ENCODE measurements at places on chromosomes 5 and 9.
A peak's percentile ranks its signal among the peaks of the same experiment; 100 is the strongest.

- DNase-seq: no peak
Observed at GRCh38 chr5:75667586-75667985, 49.7 kb downstream of the POC5 start.

- DNase-seq: no peak
Observed at GRCh38 chr5:133818869-133819600, 149.4 kb downstream of the C5orf15 start.

- DNase-seq: no peak
Observed at GRCh38 chr5:73359395-73359794, 89.2 kb downstream of the FOXD1 start.

DNA sequence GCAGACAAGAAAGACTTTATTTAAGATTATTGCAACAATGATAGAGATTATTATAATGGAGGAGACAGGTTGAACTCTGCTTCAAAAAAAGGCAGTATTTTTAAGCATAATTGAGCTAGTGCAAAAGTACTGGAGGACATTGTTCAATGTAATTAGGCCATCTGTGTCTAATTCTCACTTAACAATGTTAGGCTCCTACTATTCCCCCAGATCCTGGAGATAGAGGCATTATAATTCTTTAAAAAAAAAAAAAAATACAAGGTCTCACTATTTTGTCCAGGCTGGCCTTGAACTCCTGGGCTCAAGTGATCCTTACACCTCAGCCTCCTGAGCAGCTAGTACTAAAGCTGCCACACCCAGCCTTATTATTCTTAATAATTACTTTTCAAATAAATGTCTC lies 193.4 kb upstream of the NUDT12 start:
- no peak for DNase-seq

- DNase-seq: peak; percentile 32
Observed at GRCh38 chr5:28743025-28743715, 1704.8 kb upstream of the CDH9 start.

GRCh38 chr9:98781588-98782383 lies 14.6 kb downstream of the ANKS6 start:
- DNase-seq: no peak

DNA sequence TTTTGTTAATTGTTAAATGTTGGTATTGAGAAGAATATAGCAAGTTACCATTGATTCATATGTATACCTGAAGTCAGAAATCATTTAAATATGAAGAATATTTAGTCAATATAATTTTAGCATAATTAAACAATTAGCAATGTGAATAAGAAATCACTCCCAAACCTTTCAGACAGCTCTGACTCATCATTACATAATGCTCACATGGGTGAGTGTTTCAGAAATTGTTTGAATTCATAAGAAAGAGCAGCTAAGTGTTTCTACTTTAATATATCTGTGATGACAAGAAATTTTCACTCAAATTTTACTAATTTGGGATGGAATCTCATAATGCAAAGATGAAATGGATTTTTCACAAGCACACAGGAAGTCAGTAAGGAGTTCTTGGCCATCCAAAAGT lies 42.0 kb upstream of the CDC42SE2 start:
- peak; percentile 60 for DNase-seq

GRCh38 chr9:135023088-135023785 lies 64.2 kb upstream of the OLFM1 start:
- DNase-seq: peak; percentile 11

DNA sequence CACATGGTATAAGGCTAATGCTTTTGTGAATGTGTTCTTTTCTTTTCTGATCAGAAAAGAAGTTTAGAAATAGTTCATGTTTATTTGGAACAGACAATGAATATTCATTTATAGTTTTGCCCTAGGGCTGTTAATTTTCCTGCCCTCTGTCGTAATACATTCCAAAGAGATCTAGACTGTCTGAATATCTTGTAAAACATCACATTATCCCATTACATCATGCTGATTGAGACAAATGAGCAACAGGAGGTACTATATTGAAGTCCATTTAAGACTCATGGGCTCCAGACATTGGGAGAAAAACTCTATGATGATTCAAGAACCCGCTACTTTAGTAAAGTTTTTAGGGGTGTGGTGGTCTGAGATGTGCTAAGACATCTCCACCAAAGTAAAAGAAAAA lies 121.2 kb upstream of the MAP1B start:
- DNase-seq: no peak

DNA sequence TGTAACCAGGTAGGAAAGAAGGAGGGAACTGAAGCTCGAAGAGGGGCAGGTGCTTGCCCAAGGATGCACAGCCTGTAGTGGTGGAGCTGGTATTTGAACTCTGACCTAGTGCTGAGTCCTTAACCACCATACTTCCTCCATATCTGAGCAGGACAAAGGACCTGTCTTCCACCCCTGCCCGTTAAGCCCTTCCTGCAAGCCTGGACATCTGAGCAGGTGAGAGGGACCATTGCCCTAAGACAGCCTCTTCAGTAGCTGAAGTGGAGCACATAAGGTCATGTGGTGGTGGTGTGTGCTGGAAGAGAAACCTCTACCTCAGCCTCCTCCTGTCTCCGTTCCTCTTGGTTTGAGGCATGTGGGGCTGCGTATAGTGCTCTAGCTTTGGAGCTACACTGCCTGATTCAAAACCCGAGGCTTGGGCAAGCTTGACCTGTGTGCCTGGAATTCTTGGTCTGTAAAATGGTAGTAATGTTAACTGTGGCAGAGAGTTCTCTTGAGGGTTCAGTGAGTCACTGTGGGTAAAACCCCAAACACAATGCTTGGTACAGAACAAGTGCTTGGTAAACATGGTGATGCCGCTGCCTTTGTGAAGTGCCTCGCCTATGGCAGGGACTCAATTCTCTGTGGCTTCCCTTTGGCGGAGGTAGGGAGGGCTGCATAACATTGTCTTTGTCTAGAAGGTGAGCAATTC lies 7.4 kb downstream of the GALNT10 start:
- peak; percentile 71 for DNase-seq

GRCh38 chr5:180133060-180133459 lies 61.5 kb upstream of the RNF130 start:
- no peak for DNase-seq

DNA sequence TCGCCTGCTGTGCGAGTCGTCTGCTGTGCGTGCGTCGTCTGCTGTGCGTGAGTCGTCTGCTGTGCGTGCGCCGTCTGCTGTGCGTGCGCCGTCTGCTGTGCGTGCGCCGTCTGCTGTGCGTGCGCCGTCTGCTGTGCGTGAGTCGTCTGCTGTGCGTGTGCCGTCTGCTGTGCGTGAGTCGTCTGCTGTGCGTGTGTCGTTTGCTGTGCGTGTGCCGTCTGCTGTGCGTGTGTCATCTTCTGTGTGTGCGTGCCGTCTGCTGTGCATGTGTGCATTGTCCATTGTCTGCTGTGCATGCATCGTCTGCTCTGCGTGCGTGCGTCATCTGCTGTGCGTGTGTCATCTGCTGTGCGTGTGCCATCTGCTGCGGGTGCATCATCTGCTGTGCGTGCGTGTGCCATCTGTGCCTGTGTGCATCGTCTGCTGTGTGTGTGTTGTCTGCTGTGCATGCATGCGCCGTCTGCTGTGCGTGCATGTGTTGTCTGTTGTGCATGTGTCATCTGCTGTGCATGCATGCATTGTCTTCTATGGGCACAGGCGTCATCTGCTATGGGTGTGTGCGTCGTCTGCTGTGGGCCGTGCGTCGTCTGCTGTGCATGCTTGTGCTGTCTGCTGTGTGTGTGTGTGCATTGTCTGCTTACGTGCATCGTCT lies 68.6 kb upstream of the IRX4 start:
- no peak for DNase-seq

GRCh38 chr5:180339583-180340183 lies 13.5 kb downstream of the GFPT2 start:
- DNase-seq: peak; percentile 47

GRCh38 chr5:90985341-90985740 lies 397.8 kb downstream of the ARRDC3 start:
- peak; percentile 28 for DNase-seq

- no peak for DNase-seq
Observed at GRCh38 chr9:33372900-33373299, 29.5 kb downstream of the AQP7 start.

GRCh38 chr5:180832638-180833068 lies 28.4 kb downstream of the ZFP62 start:
- no peak for DNase-seq

DNA sequence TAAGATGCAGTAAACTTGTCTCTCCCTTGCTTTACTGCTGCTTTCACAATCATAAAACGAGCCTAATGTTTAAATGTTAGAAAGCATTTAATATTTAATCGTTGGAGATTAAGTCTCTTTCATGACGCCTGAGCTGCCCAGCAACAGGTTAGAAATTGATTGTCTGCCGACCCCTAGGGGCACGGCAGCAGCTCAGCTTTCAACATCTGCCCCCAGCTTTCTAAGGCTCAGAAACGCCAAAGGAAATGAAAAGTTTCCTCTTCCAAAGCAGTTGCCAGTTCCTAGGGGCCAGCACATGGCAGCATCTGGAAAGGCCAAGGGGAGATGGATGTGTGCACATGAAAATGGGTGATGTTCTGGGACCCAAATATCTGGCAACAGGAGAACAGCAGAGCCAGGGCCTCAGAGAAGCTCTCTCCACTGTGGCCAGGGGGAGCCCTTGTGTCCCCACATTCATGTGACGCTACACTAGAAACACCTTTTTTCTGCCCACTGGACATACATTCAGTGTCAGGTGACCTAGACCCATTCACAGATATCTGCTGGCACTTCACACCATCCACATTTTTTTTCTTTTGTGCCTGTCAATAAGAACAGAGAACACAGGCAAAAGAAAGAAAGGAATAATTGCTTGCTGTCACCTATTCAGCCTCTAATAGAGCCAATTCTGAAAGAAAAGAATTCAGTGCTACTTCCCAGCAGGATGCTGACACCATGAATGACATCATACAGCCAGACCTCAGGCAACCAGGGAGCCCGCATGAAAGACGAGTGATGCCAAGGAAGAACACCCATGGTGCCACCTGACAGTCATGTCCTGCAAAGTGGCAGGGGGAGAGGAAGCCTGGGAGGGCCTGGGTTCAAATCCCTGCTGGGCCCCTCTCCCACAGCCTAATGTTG lies 205.0 kb upstream of the TAS2R1 start:
- no peak for DNase-seq

DNA sequence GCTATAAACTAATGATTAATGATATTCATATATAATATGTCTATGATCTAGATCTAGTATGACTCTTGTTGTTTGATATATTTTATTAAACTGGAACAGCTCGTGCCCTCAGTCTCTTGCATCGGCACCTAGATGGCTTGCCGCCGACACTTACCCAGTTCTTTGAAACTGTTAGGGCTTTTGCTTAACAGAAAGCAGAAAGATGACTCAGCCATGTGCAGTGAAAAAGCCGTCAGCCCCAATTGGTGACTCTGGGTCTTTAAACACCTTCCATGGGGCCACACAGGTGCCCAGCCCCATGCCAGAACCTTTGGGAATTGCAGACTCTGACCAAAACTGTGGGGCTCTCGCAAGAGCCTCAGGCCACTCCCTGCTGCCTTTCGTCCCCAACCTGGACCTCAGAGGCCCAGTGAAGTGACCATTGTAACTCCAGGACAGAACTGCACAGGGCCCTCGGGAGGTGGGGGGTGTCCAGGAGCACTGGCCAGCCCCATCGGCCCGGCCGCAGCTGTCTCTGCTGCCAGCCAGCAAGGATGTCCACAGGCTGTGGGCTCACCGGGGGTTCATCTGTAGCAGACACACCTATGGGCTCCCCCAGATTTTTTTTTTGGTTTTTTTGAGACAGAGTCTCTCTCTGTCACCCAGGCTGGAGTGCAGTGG lies 7.8 kb downstream of the LCN10 start:
- DNase-seq: no peak

DNA sequence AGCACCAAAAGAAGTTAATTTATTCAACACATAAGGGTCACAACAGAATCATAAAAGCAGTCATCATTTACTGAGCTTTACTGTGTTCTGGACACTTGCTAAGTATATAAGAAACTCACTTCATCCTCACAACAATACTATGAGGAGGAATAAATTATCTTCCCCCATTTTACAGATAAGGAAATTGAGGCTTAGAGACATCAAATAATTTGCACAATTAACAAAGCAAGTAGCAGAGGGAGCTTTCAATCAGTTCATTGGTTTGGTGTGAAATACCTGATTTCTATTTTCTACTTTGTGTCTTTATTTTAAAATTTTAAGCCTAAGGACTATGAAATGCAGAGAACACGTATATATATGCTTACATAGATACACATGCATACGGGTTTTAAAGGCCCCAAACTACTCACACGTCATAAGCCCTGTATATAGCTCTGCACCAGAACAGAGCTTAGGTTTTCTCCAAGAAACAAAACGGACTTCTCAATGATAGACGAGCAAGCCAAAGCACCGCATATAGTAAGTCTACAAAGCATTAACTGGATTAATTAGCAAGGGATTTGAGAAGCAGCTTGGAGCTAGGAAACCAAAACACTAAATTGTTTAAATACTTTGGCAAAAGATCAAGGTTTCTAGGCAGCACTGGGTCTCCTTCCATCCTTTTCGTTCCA lies 95.6 kb downstream of the DENND1A start:
- peak; percentile 13 for DNase-seq

DNA sequence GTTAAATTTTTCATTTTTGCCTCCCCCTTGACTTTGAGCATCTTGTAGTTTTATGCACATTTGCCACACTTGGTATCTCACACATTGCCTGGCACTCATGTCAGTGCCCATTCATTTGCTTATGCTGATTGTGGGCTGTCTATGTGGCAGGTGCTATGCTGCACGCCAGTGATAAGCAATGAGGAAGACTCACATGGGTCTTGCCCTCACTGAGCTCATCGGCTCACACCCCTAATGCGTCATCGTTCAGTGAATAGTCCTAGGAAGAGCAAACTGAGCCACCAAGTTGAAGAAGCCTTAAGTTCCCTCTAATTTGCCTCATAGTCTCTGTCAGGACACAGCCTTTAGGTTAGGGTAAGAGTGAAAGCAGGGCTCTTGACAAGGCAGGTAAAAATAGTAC lies 209.4 kb upstream of the IL12B start:
- no peak for DNase-seq

- no peak for DNase-seq
Observed at GRCh38 chr5:159096243-159096923, 3.3 kb downstream of the EBF1 start.

GRCh38 chr5:65820373-65820772 lies 98.4 kb downstream of the NLN start:
- no peak for DNase-seq

DNA sequence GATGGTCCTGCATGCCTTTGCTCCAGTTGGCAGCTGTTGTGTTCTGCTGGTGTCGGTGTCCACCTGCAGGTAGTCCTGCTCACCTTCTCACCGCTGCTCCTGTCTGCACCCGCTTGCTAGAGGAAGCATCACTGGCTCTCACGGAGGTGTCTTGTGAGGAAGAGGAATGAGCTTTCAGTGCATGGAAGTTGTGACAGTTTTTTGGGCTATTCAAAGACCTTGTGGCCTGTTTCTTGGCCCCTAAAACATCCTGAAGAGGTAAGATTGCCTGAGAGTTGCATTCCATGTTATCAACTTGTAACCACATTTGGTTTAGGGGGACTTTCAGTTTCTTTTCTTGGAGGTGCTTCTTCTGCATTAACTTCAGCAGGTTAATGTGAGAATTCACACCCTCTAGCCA lies 85.6 kb downstream of the MACROH2A1 start:
- DNase-seq: no peak

All from iris pigment epithelial cell (primary cell).